Stimulated activated CD4-positive, alpha-beta T cell treated with anti-CD3 and anti-CD28 coated beads, Interleukin-4, amount 100 ng/mL, for 4 hours (primary cell): ENCODE measurements at places on chromosomes 11 and 22.
A peak's percentile ranks its signal among the peaks of the same experiment; 100 is the strongest.

- DNase-seq, result no peak
Observed at GRCh38 chr11:86632499-86633269, 39.7 kb downstream of the ME3 start.

DNA sequence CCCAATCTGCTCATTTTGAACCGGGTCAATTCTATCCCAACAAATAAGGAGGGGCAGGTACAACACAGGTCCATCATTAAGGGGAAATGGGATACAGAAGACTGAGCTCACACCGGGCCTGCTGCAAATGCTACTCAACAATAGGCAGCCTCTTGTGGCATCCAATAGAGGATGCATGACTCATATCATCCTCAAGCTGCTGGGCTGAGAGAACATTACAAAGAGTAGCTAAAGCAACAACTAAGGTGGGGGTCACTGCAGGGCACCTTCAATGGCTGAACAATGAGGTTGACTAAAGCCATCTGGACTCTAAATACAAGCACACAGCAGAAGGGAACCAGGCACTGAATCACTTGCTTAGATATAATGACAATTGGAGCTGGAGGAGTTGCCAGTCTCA, 130.1 kb upstream of the SYN3 start:
- DNase-seq, result no peak

DNA sequence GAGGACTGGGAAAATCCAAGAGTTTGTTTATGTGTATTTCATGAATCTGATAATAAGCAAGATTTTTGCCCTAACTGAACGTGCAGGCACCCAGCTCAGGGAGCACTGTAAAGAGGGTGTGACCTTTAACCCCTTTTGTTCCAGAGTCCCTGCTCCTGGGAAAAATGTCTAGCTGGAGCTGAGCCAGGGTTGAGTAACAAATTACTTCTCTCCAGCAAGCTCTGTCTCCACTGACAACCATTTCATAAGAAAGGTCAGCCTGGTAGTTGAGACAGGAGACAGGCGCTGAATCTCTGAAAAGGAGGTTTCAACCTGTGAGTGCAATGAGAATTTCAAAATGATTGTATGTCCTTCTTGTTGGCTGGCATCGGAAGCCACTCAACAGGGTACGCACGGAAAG, 156.4 kb upstream of the NARS2 start:
- DNase-seq, result no peak

GRCh38 chr22:30314915-30315314, 11.8 kb downstream of the TBC1D10A start:
- no peak for DNase-seq

- DNase-seq, result no peak
Observed at GRCh38 chr11:6735306-6735705, 36.5 kb downstream of the OR2AG2 start.

- no peak for DNase-seq
Observed at GRCh38 chr22:42074846-42075676, 1.0 kb downstream of the PHETA2 start.

- DNase-seq, result no peak
Observed at GRCh38 chr11:68610452-68611116, 73.8 kb upstream of the GAL start.

DNA sequence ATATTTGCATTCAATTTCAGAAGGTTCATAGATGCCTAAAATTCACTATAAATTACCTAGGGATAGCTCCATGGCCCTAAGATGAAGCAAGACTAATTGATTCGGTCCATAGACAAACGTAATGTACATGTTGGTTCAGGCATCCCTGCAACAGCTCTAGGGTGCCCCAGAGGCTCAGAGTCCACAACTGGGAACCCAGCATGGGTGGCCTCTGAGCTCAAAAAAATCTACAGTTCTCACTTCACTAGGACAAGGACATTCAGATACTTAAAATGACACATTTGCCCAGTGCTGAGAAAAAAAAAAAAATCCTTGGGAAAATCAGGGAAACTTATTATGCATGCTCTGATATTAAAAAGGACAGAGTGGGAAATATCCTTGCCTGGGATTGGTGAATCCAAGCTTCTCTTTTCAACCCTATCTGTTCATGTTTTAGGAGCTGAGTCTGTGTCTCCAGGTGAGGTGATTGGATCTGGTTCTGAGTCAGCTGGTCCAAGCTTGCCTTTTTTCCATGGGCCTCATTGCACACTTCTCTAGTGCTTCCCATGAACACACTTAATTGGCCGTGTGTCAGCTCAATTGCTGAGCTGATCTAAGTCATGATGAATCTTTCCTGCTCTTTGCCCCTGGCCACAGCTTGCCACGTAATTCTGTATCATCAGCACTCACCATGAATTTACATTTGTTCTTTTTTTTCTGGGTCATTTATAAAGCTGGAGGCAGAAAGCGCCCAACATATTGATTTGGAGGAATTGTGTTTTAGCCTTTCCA, 116.3 kb upstream of the RCN1 start:
- no peak for DNase-seq

- DNase-seq, result no peak
Observed at GRCh38 chr11:132898021-132898420, 634.3 kb downstream of the OPCML start.

DNA sequence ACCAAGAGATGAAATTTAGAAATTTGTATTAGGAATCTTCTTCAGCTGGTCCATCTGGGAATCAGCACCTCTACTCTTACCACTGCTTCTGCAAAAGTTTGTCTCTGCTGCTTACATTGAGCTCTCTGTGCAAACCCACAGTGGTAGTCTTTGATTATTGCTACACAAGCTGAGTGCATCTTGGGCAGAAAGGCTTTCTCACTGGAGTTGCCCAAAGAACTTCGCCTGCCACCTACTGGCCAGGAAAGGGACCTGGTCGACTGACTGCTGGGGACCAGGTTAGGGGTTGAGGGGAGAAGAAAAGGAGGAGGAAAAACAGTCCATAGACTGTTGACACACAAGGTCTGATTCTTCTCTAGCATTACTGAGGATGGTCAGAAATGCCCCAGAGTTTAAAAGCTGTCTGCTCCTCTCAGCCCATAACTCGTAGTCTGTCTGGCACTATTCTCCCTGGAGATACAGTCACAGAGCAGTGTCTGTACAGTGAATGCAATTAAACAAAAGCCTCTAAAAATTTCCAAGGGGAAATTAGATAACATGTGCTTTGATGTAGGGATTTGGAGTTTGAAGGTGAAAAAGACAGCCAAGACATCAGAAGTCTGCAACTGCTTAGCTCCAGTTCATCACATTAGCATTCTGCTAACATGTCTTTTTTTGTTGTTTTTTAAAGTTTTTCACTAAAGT, 215.0 kb upstream of the CTSC start:
- peak; percentile 51 for DNase-seq

DNA sequence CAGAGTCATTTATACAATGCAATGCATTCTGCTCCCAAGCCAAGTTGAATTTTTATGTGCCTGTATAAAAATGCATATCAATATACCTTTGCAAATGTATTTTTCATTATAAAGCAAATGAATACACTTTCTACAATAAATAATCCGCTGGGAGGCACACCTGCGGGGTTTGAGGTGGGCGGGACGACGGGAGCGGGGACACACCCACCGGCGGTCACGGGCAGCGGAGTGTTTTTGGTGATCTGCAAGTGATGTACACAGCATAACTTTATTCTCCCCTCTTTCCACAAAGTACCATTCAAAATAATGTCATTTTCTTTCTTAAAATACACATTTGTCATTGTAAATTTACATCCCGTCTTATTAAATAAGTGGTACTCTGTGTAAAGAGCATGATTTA, 54.1 kb downstream of the BRD1 start:
- no peak for DNase-seq

DNA sequence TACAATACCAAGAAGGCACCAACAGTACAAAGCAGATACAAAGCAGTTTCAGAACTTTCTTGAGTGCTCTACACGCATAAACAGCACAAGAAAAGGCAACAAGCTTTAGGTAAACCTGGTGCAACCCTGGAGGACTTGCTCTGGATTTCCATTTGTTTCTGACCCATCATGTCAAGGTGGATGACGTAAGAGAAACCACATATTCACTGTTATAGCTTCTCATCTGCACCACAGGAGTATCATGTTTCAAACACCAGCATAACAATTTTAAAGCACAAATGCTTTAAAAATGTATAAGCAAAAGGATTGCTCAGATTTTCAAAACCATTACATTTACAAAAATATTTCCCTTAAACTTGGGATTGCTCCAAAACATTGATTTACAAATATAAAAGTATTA, 25.0 kb upstream of the YPEL1 start:
- DNase-seq, result no peak

DNA sequence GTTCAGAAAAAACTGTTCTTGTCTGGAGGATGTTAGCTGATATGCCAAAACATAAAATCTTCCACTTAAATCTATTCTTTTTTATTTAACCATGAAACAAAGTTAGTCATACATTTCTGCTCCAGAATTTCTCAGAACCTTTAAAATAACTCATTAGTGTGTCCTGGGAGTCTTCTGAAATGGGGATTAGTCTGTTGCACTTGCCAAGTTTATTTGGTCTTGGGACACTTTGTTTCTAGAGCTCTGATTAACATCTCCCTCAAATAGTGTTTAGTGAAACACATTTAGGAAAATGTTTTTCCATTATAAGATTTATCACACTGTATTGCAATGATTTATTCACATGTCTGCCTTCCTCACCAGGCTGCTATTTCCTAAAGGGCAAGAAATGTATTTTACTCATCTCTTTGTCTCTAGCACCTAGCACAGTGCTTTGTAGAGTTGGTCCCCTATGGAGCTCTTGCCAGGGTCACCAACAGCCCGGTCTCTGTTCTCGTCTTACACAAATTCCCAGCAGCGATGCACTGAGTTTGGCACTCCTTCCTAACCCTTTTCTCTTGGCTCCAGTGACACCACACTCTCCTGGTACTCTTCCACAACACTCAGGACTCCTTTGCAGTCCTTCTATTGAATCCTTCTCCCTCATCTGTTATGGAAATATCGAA, 189.2 kb downstream of the CSNK2A3 start:
- no peak for DNase-seq

DNA sequence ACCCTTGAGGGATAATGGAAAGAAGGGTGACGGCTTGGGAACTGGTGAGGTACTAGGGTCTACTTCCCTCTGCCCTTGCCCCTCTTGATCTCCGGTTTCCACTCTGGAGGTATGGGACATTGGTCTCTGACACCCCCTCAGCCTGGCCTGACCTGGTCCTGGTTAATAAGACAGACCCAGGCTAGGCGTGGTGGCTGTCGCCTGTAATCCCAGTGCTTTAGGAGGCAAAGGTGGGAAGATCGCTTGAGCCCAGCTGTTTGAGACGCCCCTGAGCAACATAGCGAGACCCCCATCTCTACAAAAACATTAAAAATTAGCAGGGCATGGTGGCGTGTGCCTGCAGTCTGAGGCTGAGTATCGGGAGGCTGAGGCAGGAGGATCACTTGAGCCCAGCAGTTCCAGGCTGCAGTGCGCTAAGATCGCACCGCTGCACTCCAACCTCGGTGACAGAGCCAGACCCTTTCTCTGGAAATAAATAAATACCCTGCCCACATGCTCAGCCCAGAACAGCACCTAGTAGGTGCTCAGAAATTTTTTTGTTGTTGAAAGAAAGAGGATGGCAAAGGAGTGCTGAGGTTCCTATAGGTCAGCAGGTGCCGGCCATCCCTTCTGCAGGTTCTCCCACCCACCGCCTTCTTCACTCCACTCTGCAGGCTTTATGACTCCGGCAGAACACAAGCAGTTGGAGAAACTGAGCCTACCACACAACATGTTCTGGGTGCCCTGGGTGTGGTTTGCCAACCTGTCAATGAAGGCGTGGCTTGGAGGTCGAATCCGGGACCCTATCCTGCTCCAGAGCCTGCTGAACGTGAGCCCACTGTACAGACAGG, 6.3 kb downstream of the BEST1 start:
- no peak for DNase-seq

- DNase-seq, result no peak
Observed at GRCh38 chr11:6405052-6405667, 13.7 kb downstream of the APBB1 start.

- no peak for DNase-seq
Observed at GRCh38 chr11:69114811-69115523, 40.8 kb upstream of the SMIM38 start.

- DNase-seq, result no peak
Observed at GRCh38 chr22:28412109-28412508, 267.5 kb downstream of the TTC28 start.

DNA sequence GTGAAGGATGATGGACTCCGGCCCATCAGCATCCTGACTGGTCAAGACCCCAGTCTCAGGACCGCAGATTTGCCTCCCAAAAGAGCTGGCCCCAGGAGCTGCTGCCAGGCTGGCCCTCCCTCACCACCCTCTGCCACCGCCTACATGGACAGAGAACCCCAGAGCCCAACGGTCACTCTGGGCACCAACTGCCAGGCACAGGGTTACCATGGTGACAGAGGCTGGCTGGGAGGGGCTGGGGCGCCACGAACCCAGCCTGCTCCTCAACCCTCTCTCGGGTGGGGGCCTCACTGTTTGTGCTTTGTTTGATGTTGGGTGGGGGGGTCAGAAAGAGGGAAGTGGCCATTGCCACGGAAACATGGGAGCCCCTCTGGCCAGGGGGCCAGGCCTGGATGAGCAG, 55.8 kb downstream of the ELFN2 start:
- no peak for DNase-seq

DNA sequence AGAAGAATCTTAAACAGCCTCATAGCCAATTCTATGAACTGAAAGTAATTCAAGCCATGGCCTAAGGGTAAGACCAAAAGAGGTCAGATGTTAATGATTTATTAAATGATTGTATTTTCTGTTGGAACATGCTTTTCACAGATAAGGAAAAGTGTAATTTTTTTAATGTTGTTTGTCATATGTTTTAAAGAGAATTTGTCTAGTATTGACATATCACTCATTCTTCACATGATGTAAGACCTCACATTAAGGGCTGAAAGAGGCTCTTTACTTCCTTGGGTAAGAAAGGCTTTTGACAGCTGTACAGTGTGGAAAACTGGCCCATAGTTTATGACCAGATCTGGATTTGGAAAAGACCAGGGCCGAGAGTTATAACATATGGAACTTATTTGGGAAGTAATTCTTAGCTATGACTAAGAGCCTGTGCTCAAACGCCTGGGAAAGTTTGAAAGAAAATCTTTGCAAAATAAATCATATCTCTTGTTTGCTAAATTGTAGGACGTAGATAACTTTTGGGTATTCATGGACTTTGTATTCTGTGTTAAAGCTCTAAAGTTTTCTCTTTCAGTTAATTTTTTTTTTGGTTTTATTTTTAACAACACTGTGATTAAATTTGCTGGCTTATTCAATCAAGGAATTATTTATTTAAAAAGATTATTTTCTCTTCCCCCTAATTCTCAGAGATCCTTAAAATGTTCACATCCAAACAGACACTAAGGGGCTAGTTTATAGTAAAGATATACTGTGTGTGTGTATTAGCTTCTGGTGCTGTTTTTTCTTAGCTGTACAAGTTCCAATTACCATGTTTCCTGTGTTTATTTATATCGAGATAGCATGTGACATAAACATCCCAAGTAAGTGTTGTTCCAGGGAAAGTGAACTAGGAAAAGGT, 162.2 kb downstream of the ARHGAP42 start:
- no peak for DNase-seq

GRCh38 chr11:94279996-94280395, 24.4 kb upstream of the IZUMO1R start:
- DNase-seq, result no peak
